ENCODE measurements at places on chromosomes 13 and 19.

- DNase-seq, result no peak
Measured at GRCh38 chr13:46297361-46297811, 85.7 kb downstream of the LRRC63 start.

DNA sequence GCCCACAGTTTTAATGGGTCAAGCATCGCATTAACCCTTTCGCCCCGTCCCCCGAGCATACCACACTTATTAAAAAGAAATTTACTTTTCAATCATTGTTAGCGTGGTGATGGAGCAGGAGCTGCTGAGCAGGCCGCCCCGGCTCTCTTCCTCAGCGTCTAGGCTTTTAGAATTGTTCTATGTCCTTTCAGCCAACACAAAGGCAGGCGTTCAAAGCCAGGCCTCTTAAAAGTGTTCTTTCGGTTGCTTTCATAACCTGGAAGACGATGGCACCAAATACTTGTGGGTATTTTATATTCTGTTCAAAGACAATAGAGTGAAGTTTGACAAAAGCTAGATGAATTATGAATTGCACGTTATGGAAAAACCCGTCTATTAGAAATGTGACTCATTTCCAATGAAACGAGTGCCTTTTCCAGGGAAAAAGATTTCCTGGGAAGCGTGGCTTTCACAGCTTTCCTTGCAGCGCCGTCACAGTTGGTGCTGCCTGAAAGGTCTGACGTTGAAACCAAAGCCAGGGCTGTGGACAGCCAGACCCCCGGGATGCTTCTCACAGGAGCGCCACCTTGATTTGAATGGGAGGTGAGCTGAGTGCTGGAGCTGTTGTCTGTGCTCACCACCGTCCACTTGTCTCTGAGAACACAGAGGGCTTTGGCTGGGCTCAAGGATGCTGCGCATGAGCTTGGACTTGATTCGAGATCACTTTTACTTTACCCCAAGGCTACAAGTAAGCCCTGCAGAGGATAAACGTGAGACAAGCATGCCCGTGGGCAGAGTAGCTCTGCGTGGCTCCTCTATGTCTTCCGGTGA lies 78.8 kb downstream of the SOX1 start:
- no peak for DNase-seq

DNA sequence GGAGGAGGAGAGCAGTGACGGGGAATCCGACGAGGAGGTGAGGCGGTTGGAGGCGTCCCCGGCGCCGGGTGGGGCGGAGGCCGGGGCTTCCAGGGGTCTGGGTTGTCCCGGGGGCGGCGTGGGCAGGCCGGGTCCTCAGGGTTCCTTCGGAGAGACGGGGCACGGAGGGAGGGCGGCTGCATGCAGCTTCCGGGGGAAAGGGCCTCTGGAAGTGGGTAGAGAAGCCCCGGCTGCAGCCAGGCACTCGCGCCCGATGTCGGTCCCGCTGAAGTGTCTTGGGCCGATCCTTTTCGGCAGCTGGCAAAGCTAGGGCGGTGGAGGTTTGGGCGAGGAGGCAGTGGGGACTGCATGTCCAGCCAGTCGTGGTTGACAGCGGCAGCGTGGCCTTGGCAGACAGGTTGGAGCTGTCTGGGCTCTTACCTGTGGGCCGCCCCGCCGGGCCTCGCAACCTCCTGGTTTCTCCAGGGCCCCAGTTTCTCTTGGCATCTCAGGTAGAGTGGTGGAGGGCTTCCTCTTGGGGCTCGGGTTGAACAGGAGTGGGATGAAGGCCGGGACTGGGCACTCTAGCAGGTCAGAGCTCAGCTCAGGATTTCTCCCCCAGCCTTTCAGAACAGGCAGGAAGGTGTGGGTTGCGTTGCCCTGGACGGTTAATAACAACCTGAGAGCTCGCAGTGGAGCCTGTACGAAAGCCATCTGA lies 690 bp downstream of the KMT2B start:
- peak; percentile 40 for DNase-seq

DNA sequence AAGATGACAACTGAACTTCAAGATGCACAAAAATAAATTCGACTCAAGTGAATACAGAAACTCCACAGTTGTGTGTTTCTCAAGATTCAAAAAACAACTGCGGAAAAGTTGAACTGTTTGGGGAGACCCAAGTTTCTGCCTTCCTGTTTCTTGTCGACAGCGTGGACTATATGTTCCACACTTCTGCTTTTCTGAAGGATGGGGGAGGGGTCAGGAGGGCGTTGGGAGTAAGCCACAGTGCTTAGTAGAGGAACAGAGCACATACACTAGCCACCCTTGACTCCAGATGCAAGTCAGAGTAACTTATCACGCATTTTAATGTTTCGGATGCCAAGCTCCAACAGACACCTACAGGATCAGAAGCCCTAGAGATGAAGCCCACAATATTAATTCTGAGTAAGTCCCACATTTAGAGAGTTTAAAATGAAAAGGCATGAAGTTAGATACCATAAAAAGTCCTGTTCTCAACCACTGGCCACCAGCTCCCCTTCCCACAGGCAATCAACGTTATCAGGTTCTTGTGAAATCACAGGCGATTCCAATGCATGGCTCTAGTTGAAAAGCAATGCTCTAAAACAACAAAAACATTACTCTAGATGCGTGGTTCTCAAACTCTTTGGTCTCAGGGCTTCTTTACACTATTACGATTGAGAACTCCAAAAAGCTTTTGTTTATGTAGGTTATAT lies 4.2 kb downstream of the TUBGCP3 start:
- no peak for DNase-seq

DNA sequence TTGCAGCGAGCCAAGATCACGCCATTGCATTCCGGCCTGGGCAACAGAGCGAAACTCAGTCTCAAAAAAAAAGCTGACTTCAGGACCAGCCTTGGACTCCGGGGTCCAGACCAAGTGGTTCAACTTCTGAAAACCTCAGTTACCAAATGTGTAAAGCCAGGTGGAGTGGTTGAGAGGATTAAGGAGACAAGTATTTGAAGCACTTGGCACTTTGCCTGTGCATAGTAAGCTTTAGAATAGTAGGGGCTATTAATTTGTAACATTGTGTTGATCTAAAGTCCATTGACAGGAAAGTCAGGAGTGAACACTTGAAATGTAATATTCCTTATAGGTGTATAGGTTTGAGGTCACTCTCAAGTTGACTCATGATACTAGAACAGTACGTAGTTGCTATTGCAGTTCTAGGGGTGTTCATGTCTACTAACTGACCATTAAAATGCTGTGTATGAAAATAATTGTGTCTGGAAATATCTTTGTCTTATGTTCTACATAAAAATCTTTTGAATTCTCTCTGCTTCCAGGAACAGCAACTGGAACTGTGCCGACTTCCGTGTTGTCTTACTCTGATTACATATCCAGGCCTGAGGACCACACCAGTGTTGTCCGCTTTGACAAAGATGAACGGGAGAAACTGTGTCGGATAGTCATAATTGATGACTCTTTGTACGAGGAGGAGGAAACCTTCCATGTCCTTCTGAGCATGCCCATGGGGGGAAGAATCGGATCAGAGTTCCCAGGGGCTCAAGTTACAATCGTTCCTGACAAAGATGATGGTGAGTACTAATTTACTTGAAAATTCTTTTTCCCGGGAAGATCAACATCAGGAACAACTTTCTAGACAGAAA lies 97.4 kb downstream of the FREM2 start:
- no peak for DNase-seq

- DNase-seq, result no peak
Measured at GRCh38 chr19:30492586-30493270, 120.5 kb downstream of the ZNF536 start.

GRCh38 chr19:18219911-18220631 lies 6.2 kb downstream of the PDE4C start:
- no peak for DNase-seq

DNA sequence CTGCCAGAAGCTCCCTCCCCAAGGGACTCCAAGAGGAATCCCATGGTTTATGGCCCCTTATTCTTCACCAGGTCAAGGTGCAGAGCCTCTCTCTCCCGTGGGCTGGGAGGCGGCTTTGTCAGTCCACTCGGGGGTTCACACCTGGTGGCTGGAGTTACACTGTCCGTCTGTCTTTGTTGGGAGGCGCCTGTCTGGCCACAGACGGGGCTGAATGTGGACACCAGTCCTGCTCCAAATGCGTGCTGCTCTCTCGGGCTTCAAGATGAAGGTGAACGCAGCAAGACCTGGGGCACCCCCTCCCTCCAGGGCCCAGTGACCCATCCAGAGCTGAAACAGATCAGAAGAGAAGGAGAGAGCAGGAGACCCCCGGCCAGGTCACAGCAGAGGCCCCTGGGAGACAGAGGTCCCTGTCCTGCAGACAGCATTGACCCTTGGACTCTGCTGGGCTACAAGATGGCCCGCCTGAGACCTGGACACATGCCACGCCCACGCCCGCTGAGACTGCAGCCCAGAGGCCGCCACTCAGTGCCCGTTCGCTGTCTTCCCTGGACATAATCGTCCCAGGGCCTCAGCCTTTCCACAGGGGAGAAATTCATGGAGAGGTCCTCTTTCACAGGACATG lies 29.9 kb upstream of the TUBGCP3 start:
- no peak for DNase-seq

GRCh38 chr19:39845584-39845932 lies 621 bp downstream of the FBL start:
- DNase-seq, result no peak

DNA sequence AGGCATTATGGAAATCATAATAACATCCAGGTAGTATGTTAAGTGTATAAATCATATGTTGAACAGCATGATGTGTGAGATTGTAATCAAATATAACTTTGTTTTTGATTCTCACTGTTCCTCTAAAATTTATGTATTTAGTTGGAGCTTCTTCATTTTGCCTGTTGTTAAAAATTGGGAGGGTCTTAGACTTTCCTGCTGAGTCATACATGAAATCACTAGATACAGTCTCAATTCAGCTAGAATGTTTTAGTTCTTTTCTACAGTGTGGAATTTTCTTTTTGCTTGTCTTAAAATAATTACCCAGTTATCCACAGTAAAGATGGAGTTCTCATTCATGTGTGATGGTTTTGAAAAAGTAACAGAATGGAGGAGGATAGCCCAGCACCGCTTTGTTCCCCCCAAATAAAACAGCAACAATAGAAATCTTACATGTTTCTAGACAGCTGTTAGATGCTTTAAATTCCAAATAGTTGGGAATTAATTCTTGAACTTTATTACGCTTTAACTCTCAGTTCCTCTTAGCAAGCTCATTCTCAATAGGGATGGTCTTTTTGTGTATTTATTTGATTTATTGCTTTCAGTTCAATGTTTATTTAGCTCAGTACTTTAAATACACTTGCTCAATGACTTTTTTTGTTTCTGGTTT lies 109.5 kb downstream of the PDS5B start:
- no peak for DNase-seq

GRCh38 chr13:39976481-39976880 lies 321.0 kb downstream of the COG6 start:
- no peak for DNase-seq

DNA sequence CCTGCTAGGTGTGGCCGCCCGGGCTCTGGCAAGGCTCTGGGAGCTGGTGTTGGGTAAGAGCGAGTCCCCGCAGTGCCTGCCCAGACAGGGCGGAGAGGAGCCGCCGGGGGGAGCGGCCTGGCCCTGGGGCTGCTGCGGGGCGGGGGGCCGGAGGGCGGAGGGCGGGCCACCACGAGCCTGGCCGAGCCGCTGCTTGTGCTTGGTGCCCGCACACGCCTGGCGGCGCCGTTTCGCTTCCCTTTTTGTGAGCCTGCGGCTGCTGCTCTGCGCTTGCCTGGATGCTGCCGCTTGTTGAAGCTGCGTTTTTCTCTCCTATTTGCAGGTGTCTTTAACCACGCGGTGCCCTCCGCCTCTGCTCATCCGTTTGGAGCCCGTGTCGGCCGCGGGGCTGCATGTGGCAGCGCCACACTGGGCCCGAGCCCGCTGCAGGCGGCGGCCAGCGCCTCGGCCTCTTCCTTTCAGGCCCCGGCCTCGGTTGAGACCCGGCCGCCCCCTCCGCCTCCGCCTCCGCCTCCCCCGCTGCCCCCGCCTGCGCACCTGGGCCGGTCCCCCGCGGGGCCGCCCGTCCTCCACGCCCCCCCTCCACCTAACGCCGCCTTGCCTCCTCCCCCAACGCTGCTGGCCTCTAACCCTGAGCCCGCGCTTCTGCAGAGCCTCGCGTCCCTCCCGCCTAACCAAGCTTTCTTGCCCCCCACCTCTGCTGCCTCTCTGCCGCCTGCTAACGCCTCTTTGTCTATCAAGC lies 8.5 kb downstream of the PLEKHJ1 start:
- DNase-seq, result no peak

- no peak for DNase-seq
Measured at GRCh38 chr19:8575467-8575997, 1.7 kb downstream of the MYO1F start.
